Stimulated activated CD8-positive, alpha-beta memory T cell treated with anti-CD3 and anti-CD28 coated beads, Interleukin-7, amount 100 ng/mL, for 48 hours (primary cell): ENCODE measurements at places on chromosomes 1 and 21.

- DNase-seq, result no peak
Observed at GRCh38 chr1:53288790-53289429, 39.0 kb downstream of the LRP8 start.

DNA sequence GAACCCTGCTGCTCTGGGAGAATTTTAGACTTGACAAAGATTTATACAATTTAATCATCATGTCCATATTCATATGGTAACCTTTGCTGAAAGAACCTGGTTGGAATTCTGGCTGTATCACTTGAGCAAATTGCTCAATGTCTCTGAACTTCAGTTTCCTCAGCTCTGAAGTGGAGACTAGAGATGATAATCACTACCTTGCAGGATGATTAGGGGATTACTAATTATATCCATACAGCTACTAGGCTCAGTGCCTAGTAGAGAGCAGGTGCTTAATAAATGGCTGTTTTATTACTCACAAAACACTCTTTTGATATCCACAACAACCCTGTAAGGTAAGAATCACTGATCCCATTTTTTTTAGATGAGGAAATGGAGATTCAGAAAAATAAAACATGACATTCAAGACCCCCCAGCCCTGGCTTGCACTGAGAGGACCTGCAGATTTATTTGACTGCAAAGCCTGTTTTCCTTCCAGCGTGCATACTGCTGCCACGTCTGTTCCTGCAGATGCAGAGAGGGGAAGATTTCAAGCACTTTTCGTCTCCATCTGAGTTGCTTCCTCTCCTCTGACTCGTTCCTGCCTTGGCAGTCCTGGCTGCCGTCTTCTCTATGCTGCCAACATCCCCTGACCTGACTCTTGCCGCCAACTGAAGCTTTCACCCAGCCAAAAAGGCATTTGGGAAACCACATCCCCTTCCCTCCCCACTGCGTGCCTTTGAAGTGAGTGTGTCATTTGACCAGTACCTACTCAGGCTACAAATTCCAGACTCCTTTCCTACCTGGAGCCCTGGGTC, 203.0 kb downstream of the PLPP3 start:
- no peak for DNase-seq

GRCh38 chr21:25571726-25572121, 35.6 kb downstream of the MRPL39 start:
- DNase-seq, result no peak

- no peak for DNase-seq
Observed at GRCh38 chr1:168137515-168137821, 738 bp upstream of the GPR161 start.

DNA sequence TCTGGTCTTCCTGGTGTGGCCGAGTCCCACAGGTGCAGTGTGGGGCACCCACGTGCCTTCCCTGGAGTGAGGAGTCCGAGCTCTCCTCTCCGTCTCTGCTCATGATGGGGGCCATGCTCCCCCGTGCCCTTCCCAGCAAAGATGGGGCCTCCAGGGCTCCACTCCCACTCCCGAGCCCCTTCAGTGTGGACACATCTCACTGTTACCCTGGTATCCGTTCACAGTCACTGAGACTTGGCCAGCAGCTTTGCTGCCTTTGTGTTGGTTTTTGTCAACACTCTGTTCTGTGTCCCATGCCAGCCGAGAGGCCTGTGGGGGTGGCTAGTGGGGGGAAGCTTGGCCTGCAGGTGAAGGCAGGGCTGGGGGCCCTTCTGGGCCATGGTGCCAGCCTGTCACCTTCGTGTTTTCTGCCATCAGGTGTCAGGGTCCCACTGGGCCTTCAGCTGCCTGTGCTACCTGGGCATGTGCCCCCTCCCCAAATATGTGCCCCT, 46.9 kb upstream of the POFUT2 start:
- no peak for DNase-seq

DNA sequence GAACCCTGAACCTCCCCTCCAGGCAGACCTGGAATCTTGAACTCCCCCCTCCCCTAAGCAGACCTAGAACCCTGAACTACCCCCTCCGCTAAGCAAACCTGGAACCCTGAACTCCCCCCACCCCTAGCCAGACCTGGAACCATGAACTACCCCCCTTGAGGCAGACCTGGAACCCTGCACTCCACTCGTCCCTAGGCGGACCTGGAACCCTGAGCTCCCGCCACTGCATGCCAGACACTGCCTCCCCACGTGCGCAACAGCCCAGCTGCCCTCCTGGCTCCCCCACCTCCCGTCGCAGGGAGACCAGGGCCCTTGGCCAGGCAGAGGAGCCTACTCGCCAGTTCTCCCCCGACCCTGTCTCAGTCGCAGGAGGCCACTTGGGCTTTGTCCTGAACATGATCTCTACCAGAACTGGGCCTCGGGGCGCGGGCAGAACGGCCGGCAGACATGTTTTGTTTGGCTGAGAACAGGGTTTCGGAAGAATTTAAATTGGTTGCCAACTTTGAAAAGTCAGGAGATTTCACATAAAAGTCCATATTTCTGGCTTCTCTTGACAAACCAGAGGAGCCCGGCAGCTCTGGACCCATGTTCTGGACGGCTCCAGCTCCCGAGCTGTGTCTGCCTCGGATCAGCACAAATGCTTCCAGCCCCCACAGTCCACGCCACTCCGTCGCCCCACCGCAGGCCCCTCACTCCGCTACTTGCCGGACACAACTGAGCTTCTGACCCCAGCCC, 9.2 kb upstream of the PLEKHG5 start:
- DNase-seq, result no peak

GRCh38 chr1:11925938-11926292, 312 bp downstream of the KIAA2013 start:
- no peak for DNase-seq

- no peak for DNase-seq
Observed at GRCh38 chr21:14686466-14687267, 140.6 kb upstream of the SAMSN1 start.

DNA sequence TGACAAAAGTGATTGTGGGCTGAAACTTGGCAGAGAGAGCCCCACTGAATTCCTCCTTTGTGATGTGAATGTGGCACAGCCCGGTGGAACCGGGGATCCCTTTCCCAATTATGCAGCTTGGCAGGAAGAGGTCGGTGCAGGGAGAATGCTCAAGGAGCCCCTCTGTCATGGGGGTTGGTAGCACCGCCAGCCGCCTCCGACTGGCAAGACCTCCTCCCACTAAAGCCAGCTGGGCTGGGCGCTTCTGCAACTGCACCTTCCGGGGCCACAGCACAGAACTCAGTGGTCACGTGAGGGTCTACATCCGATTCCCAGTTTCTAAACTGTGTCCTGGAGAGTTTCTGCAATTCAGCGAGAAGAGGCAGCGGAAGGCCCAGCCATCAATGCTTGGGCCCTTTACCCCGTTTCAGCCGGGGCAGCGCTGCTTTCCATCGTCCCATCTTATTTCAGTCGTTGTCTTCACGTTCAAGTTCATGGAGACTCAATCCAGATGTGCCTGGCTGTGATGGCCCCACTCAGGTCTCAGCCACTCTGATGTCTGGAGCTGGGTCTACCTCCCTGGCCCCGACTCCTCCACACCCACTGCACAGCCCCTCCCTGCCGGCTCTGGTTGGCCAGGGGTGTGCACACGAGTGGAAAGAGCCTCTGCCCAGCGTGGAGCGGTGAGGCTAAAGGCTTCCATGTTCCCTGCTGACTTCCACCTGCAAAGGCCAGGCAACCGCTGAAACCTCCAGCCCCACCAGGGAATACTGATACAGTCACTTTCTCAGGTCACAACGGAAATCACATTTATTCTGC, 39.8 kb upstream of the FHAD1 start:
- DNase-seq, result no peak

DNA sequence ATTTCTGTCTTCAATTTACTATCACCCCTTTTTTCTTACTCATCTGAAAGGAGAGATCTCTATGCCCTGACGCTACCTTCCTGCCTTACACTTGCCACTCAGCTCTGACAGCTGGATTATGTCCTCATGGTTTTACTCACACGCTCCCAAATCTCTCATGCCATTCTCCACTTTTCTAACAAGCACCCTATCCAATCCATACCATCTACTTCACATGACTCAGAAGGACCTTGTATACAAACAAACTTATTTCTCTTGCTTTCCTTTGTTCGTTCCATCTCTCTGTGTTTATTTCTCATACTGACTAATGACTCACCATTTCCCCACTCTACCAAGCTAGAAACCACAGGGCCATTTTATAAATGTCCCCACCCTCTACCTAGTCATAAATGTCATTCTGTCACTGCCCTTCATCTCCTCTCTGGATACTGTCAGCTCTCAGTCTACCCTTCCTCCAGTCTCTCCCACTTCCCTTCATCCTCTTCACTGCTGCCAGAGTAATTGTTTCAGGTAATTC, 87.3 kb downstream of the USP24 start:
- DNase-seq, result no peak

DNA sequence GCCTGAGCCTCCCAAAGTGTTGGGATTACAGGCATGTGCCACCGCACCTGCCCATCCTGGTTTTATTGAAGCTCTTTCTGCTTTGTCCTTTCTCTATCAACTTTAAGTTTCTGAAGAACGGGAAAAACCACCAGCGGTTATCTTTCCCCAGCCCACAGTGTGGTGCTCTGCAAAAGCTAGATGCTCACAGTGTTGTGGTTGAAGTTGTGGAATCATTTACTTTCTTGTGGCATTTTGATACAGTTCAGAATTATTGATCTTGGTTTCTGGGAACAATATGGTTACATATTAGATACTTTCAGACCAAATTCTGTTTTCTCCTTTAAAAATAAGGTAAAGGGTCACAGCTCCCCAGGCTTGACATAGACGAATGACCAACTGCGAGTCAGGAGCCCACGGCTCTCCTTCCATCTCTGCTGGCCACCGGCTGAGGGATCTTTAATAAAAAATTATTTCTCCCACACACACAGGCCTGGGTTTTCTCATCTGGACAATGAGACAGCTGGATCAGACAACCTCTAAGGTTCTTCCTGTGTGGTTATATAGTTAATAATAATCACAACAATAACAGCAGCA, 385.3 kb downstream of the SETD4 start:
- DNase-seq, result no peak

DNA sequence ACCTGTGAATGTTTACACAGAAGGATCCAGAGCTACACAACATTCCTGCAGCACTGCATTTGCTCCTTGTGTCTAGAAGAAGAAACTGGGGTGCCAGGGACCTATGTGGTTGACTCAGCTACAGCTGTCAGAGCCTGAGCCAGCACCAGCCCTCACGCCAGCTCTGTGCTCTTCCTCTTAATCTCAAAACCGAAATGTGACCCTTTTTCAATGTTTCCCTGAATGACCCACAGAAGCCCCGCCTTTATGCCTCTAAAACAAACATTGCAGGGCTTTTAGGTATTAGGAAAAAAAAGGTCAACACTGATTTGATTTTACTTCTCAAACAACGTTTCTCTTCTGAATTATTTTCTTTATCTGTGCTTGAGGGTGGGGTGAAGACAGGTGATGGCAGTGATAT, 260.5 kb downstream of the DYRK1A start:
- DNase-seq, result no peak

- no peak for DNase-seq
Observed at GRCh38 chr1:157785248-157785647, 8.3 kb upstream of the FCRL2 start.

DNA sequence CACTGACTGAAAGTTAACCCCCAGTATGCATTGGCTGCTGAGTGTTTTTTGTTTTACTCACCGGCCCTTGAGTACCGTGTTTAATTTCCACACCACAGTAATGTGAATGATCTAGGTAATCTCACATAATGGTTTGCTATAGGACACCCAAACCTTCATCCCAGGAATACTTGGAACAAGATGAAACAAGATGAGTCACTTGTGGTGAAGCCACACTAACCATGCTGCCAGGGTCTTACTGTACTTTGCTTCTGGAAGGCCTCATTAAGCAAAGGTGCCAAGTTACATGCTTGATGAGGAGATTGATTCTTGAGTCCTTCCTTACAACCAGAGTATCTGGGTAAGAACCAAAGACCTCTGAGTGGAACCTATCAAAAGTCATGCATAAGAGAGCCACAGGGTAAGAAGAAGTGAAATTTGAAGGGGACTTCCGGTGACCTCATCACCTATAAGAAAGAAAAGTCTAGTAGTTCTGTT, 163.3 kb downstream of the NRIP1 start:
- DNase-seq, result no peak

GRCh38 chr1:229164348-229164747, 106.6 kb upstream of the RAB4A start:
- no peak for DNase-seq

- DNase-seq, result no peak
Observed at GRCh38 chr1:165851034-165851658, 23.7 kb downstream of the UCK2 start.

DNA sequence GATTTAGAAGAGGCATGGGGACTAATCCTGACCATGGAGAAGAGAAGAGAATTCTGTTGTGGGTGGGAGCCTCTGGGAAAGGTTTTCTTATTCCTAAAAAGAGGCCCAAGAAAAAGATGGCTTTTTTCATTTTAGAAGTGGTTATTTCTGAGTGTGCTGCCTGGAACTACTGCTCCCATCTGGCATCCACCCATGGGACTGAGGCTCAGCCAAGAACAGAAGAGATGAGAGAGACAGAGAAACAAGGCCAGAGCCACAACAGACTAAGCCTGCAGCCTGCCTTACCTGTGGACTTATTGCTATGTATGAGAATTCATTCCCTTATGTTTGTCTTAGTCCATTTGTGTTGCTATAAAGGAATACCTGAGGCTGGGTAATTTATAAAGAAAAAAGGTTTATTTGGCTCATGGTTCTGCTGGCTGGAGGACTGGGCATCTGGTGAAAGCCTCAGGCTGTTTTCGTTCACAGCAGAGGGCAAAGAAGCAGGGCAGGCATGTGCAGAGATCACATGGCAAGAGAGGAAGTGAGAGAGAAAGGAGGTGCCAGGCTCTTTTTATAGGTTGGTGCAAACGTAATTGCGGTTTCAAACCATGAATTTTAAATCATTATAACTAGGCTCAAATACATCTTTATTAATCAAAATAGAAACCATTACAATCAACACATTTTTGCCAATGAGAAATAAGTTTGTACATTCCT, 57.5 kb upstream of the PRDM2 start:
- DNase-seq, result no peak

DNA sequence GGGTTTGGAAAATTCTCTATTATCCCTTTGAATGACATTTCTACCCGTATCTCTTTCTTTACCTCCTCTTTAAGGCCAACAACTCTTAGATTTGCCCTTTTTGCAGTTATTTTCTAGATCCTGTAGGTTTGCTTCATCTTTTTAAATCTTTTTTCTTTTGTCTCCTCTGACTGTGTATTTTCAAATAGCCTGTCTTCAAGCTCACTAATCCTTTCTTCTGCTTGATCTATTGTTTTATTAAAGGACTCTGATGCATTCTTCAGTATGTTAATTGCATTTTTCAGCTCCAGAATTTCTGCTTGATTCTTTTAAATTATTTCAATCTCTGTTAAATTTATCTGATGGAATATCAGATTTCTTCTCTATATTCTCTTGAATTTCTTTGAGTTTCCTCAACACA, 324.3 kb downstream of the PLA2G4A start:
- DNase-seq, result no peak

DNA sequence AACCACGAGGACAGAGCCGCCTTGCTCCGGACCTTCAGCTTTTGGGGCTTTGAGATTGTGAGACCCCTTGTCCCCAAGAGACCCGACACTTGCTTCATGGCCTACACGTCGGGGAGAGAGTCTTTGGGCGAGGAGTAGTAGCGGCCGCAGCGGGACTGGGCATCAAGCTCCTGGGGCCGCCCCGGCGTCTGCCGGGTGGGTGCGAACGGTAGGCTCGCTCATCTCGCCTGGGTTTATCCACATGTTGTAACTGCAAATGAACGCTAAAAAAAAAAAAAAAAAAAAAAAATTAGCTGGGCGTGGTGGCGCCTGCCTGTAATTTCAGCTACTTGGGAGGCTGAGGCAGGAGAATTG, 27.9 kb upstream of the RLF start:
- DNase-seq, result no peak

- DNase-seq, result no peak
Observed at GRCh38 chr1:21152423-21153100, 24.1 kb downstream of the EIF4G3 start.
